ENCODE measurements at places on chromosomes 2 and 18. TPM values are rescaled to one million over a fixed set of nuclear protein-coding genes. Genes with fewer than 3 reads are reported as not detected.
A peak's percentile ranks its signal among the peaks of the same experiment; 100 is the strongest.

GRCh38 chr2:168604252-168604651 is 148.2 kb downstream of the CERS6 start:
- DNase-seq: no peak

The XIRP2 gene
- total RNA-seq: not detected

DNA sequence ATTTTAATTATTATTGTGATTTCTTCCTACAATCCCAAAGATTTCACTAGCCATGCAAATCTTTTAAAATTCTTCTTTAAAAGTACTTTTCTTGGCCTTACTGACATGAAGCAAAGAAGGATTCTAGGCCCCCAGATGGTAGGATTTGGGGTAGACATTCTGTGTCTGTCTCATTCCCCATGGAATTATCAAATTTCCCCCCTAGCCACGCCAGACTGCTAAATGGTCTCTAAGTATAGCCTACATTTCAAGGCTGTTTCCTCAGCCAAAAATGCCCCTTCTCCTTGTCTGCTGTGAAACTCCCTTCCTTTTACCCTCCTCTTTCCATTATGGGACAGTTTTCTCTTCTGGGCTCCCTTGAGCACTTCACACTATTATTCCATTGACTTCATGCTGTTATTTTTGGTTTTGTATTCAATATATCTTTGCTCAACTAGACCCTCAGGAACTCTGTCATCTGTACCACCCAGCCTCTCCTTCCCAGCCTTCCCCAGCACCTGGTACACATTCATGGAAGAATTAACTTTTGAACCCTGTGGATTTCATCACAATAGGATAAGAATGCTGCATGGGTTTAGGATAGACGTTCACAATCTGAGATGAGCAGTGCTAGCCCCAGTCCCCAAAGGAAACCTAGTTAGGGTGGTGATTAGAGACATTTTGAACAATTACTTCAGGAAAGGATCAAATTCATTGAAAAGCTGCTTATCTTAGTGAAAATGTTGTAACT is 21.5 kb upstream of the CYP1B1 start:
- no peak for DNase-seq

DNA sequence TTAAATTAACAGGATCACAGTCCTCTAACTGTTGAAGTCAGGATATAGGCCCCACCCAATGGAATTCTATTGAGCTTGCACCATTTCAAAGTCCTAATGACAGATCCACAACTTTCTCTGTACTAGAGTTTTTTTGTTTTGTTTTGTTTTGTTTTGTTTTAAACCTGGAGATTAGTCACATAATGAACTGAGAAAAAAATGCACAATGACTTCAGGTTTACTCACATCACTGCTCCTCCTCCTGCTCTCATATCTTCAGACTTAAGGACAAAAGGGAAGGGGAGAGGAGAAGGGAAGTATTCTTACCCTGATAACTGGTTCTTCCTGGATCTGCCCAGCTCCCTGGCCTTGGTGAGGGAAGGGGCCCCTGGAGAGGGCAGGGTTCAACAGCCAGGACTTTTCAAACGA is 208.2 kb upstream of the EPHA4 start:
- DNase-seq: no peak

The ASPRV1 gene
- total RNA-seq: 0.91 TPM

The PTCD3 gene
- total RNA-seq: 191 TPM

The VWC2L gene
- not detected for total RNA-seq

DNA sequence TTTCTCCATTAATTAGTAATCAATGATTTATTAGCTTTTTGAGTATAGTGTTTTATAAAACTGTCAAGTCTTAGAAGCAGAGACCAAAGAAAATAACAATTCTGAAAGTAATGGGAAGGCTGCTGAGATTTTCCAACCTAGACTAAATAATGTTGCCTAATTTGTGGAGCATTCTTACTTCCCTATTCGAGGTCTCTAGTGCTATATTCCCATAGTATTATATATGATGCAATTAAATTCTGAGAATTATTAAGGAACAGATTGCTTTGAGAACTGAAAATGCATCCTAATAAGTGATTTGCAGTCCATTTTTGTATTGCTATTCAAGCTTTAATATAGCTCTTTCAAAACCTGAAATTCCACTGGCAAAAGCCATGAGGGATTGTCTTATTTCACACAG is 27.7 kb upstream of the DOCK10 start:
- DNase-seq: no peak

The UGT1A7 gene
- total RNA-seq: not detected

- DNase-seq: peak; percentile 56
Observed at GRCh38 chr2:127400897-127401756, 13.4 kb upstream of the MAP3K2 start.

- no peak for DNase-seq
Observed at GRCh38 chr2:33494155-33494779, 17.8 kb downstream of the RASGRP3 start.

The HRH4 gene
- total RNA-seq: not detected

DNA sequence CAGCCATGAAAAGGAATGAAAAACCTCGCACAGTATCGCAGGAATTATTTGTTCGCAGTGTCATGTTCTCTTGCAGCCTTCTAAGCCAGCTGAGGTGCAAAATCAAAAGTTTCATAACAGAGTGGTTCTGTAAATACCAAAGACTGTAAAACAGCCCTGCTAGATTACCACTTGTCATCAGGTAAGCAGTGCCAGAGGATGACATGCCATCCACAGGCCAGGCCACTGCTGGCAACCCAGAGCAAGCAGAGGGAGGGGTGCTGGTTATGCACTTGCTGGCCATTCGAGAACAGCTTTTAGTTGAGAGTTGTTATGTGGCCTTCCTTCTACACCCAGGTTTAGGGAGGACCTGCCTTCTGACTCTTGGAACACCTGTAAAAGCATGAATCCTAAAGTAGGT is 114.3 kb upstream of the MGAT5 start:
- no peak for DNase-seq

The TUBB8B gene
- total RNA-seq: 1.4 TPM

- DNase-seq: no peak
Observed at GRCh38 chr2:189151906-189152305, 27.7 kb downstream of the COL5A2 start.

The SRD5A2 gene
- total RNA-seq: not detected

Measured in endodermal cell (in vitro differentiated cells).